ENCODE measurements at places on chromosomes 7 and 10. TPM values are rescaled to one million over a fixed set of nuclear protein-coding genes. Genes with fewer than 3 reads are reported as not detected.

DNA sequence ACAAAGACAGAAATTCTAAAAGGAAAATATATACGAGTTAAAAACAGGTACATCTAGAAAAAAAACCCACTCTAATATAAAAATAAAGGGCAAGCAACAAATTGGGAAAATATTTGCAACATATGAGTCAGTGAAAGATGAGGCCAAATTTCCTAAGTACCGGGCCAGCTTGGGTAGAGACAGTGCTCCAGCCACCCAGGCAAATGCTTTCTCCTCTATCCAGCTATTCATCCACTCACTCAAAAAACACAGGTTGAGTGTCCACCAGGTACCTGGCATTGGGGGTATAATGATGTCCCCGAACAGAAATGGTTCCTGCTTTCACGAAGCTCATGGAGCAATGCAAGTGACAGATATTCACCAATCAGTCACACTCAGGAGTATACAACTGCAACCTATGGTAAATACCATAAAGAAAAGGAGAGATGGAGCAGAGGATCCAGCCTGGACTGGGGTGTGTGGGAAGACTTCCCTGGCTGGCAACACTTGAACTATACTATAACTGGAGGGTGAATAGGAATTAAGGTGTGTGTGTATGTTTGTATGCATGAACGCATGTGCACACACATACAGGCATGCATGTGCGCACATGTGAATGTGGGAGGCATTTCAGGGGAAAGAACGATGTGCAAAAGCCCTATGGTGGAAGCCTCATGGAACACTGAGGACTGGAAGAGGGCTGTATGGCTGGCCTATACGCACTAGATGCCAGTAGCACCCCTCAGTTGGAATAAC lies 2.3 kb downstream of the ARHGAP22 start:
- DNase-seq = no peak

DNA sequence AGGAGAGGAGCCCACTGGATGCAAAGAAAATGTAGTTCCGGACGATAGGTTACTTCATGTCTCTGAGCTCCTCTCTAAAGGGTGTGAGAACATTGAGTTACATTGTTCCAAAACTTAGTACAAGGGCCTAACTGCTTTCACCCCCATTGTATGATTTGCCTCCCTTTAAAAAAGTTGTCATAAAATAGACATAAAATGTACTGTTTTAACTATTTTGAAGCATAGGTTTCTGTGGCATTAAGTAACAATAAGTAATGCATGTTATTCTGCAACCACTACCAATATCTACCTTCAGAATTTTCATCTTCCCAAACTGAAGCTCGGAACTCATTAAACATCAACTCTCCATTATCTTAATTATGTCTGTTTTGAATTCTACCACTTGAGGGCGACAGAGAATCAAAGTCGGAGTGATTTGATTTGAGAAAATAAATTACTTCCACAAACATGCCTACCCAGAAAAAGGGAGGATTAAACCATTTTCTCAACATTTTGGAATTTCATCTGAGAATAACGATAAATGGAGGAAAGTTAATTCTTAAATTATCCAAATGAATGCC lies 2.7 kb downstream of the IGFBP1 start:
- DNase-seq = no peak

- DNase-seq = no peak
Observed at GRCh38 chr10:97278491-97278989, 13.9 kb downstream of the ARHGAP19 start.

DNA sequence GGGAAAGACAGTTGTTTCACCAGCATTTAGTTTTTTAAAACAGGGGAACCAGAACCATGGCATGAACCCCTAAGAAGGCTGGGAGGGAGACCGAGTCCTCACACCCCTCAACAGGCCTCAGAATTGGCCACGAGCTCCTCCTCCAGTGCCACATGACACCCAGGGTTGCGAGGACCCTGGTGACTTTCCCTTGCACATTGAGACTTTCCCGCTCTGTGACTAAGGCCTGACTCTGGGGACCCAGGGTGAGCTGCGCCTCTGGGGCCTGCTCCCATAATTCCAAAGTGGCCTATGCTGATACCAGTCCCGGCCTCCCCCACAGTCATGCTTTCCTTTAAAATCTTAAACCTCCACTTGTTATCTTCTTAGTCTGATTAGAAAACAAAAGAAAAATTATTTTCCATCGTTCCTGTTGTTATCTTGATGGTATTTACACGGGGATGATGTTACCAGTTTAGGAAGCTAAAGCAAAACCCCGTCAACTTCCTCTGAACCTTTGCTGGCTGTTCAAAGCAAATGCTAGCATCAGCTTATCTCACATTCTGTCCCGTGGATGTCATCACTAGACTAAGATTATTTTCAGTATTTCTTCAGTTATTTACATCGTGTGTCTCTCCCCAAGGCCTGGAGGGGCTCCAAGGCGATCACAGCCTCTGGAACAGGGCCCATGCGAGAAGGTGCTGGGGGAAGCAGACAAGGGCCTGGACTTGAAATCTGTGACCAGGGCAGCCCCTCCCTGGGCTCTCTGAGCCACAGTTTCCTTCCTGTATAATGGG lies 42.1 kb downstream of the FAM53B start:
- no peak for DNase-seq

DNA sequence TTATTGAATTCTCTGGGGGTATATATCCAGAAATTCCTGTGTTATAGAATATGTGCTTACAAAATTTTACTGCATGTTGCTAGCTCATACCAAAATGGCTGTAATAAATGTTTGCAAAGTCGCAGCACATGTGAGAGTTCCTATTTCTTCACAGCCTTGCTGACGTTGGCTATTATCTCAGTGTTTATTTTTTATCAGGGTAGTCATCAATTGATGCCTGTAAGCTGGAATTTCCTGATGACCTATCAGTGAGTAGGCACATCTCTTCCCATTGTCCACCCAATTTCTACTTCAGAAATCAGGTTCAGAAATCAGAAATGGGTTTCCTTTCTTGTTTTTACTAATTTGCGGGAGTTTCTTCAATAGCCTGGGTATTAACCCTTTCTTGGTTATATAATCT lies 268.1 kb upstream of the FZD8 start:
- DNase-seq = no peak

- DNase-seq = no peak
Observed at GRCh38 chr7:48182718-48183369, 11.6 kb downstream of the ABCA13 start.

GRCh38 chr7:54798530-54798929 lies 39.5 kb upstream of the SEC61G start:
- DNase-seq = no peak

GRCh38 chr7:135197343-135197742 lies 14.0 kb downstream of the WDR91 start:
- no peak for DNase-seq

DNA sequence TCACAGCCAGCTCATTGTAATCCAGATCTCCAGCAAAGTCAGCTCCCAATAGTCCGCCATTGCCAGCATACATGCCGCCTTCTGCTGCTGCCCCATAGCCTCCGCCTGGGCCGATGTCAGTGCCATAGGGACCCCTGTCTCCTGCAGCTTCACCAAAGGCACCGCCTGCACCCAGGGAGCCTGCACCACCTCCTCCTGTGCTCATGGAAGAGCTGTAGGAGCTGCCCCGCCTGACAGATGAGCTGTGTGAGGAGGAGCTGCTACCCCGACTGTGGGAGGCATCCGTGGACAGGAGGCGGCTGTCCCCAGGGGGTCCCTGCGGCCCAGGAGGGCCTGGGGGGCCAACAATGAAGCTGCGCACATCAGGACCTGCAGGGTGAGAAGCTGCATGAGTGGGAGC lies 51.7 kb downstream of the COL17A1 start:
- no peak for DNase-seq

DNA sequence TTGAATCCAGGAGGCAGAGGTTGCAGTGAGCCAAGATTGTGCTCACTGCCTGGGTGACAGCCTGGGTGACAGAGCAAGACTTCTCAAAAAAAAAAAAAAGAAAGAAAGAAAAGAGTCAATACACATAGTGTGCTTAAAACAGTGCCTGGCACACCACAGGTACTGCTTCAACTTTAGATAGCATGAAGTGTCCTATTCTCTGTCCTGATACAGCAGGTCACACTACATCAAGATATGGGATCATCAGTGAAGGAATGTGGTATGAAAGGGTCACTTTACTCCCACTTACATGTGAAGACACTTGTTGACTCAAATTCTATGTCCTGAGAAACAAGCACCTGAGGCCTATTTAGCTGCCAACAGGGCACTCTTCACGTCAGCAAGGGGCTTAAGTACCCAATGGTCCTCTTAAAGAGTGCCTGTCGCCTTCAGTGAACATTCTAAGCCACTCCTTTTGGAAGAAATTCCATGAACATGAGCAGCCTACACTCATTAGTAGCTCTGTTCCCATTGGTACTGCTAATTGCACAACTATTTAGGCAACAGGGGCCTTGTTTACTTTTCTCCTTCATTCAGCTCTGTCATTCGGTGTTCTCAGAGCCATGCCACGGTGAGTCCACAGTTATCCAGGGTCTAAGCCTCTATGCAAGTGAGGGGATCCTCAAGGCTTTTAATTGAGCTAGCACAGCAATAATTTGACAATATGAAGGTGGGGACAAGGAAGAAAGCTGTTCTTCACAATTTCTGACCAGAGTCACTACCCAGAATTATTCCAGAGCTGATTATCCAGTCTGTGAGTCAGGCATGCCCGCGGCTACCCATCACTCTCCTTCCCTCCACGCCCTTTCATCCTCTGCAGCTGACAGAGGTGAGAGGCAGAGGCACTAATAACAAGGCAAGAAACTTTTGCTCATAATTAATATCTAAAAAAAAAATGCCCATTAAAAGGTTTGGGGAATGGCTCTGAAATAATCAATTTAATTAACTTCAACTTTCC lies 56.6 kb upstream of the PTN start:
- no peak for DNase-seq

The MET gene
- 59.4 TPM for total RNA-seq

The FAM25G gene
- total RNA-seq = not detected

The RSPH10B2 gene
- 0.09 TPM for total RNA-seq

The RBAK gene
- 10.1 TPM for total RNA-seq

The LIPN gene
- not detected for total RNA-seq

The CLIP2 gene
- 71.7 TPM for total RNA-seq

The ADAM12 gene
- 2.1 TPM for total RNA-seq

Measured in mucosa of gallbladder (tissue), 1 donor.